ENCODE measurements at places on chromosomes 1 and 21. TPM values are rescaled to one million over a fixed set of nuclear protein-coding genes. Genes with fewer than 3 reads are reported as not detected.

The S100A1 gene
- total RNA-seq = not detected

The HORMAD1 gene
- total RNA-seq = not detected

The SMIM1 gene
- total RNA-seq = 0.82 TPM

The LPAR3 gene
- not detected for total RNA-seq

The HMCN1 gene
- 9.2 TPM for total RNA-seq

The CD84 gene
- not detected for total RNA-seq
